ENCODE measurements at places on chromosomes 2 and 18.

GRCh38 chr2:238659231-238659630 is 188.7 kb upstream of the TWIST2 start:
- no peak for DNase-seq

- no peak for DNase-seq
Observed at GRCh38 chr18:45044787-45045186, 364.1 kb downstream of the SETBP1 start.

- DNase-seq, result no peak
Observed at GRCh38 chr18:54828986-54829385, 709 bp downstream of the RAB27B start.

DNA sequence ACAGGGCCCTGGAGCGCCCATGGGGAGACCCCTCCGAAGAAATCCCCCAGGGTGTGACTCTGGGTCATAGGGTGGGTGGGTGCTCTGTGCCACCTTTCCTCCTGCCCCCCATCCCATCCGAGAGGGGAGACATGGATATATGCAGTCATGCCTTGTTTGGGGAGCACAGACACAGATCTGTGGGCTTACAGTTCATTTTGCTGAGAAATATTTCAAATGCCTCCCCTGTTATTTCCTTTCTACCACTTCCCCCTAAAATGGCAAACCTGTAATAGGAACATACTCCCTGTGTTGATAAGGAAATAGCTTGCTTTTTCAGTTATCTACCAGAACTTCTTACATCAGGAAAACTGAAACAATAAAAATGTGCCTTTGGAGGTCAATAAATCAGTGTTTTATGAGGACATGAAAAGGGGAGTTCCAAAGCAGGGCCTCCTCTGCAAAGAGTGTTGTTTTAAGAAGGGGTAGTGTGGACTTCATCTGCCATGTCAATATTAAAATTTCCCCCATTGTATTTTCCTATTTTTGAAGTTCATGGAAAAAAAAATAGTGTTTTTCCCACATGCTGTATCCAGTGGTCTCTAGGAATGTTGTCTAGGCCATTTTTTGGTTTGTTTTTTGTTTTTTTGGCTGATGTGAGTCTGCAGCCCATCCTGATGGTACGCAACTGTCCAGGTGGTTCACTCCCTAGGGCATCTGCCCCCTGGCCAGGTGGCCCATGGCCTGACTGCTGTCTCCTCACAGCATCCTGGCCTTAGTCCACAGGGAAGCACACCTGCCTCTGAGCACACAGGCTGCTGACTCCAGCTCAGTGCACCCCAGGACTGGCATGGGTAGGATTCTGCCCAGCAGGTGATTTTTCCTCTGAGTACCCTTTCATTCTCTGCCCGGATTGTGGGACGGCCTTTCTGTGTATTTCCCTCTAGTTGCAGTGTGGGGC is 3.7 kb downstream of the TNFRSF11A start:
- DNase-seq, result no peak

DNA sequence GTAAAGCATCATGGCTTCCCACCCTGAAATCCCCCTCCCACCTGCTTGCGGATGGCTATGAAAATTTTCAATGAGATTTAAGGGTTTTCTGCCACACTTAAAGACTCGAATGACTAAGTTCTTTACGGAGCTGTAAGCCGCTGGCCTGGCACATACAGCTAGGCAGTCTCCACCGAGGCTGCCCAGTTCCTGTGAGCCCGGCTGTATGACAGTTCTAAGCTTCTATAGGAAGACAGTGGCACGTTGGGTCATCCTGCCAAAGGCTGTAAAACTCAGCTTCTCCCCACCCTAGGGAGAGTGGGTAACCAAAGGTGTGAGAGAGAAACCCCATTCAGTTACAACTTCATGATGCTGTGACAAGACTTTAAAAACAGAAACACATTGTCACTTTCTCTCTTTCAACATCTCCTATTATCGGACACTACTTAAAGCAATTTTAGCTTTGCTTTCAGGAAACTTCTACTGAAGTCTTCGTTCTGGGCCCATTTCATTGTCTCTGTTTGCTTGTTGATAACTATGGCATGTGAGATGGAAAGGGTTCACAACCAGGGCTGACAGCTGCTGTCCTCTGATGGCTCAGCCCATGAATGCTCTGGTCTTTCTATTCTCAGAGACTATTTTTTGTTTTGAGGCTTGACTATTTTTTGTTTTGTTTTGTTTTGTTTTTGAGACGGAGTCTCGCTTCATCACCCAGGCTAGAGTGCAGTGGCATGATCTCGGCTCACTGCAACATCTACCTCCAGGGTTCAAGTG is 7.1 kb downstream of the CASP8 start:
- DNase-seq, result no peak

GRCh38 chr2:143928613-143929012 is 591.3 kb downstream of the ZEB2 start:
- no peak for DNase-seq

GRCh38 chr2:237456200-237456843 is 30.7 kb upstream of the MLPH start:
- no peak for DNase-seq

DNA sequence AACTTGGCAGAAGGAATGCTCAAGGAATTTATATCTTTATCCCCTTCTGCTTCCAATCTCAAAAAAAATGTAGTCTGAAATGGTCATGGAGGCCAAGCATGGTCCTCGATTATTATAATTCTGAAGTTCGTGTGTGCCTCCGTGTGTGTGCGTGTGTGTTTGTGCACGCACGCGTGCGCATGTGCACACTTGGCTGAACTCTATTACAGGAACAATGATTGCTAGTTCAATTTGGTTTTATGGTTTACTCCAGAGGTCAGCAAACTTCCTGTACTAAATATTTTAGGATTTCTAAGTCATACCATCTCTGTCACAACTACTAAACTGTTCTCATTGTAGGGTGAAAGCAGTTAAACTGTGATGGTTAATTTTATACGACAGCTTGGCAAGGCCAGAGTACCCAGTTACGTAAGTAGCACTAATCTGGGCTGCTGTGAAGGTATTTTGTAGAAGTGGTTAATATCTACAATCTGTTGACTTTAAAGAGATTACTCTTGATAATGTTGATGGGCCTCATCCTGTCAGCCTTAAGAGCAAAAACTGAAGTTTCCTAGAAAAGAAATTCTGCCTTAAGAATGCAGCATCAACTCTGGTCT is 5.8 kb upstream of the MARCHF7 start:
- no peak for DNase-seq

- no peak for DNase-seq
Observed at GRCh38 chr2:73704285-73704684, 32.9 kb downstream of the TPRKB start.

DNA sequence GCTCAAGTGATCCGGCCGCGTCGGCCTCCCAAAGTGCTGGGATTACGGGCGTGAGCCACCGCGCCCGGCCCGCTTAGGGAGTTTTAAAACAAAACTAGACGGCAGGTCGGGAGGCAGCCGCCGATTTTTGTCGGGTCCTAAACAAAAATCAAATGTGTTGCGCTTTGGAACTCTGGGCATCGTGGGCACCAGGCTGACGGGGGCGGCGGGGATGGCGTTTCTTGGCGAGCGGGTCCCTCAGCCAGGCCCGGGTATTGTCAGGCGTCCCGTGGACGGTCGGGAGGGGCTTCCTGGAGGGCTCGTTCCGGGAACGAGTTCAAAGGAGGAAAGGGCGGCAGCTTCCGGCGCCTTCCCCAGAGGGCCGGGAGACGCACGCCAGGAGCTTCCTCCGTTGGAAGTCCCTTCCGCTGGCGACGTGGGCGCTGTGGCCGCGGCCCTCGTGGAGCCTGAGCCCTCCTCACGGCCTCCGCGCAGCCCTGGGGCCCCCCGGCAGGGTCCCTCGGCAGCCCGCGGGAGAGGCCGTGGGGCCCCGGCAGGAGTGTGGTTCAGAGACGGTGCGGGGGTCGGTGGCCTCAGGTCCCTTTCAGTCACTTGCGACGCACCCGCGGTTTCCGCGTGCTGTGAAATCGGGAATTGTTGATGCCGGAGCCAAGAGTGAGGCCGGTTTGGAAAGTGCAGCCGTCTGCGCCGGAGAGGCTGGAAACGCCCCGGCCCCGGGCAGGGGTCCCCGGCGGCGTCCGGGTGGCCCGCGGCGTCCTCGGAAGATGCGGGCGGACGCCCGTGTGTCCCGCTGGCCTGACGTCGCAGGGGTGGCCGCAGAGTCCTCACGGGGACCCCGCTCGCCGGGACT is 59.3 kb downstream of the EMILIN2 start:
- DNase-seq, result peak; percentile 30

GRCh38 chr18:45568017-45568416 is 47.3 kb upstream of the SLC14A2 start:
- DNase-seq, result no peak

DNA sequence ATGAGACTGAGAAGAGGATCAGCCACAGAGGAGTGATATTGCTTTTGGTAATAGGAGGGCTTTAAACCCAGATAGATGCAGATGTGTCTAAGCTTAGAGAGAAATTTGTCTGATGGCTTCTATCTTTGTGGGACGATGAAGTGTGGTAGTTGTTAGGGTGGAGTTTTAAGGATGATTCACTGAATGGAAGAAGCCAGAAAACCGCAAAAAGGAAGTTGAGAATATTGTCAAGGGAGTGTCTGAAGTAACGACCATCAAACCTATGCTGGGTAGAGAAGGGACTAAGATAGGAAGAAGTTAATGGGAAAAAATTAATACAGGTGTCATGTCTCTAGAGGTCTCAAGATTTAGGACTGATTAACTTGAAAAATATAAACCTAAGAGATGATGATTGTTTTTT is 195.6 kb upstream of the MC4R start:
- DNase-seq, result no peak

DNA sequence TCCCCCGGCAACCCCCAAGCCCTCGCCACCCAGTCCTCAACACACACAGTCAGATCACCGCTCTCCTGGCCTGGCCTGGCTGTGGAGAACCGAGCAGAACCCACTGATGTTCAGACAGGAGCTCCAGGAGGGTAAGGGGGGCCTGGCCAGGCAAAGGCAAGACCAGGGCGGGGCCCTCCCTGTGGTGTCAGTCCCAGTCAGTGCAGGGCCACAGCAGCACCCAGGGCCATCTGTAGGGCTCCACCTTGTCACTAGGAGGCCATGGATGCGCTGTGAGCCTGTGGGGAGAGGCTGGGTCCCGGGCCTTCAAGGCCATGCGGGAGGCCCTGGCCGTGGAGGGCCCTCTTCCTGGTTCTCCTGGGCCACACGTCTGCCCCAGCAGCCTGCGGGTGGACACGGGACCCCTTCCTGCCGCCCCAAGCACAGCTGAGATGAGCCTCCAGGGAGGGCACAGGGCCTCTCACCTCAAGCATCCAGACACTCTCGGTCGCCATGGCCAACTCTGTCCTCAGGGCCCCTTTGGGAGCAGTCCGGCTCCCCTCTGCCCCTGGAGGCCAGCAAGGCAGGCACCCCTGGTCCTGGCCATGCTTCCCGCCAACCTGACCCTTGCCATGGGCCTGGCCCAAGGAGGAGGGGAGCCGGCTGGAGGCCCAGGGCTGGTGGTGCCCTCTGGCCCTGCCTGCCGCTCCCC is 2.0 kb downstream of the ANO7 start:
- no peak for DNase-seq

DNA sequence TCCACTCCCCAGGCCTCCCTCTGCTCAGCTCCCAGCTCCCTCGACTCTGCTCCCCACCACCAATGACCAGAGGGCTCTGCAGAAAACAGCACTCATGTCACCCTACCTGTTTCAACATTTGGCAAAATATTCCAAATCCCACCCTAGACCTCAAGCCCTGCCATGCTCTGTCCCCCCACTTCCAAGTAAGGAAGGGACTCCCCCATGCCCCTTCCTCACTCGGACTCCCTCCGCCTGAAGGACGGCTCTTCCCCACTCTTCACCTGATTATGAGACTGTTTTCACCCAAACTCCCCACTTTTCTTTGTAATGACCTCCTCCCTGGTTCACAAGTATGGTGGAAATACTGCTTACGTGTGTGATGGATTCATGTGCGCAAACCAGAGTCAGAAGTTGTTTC is 208.4 kb downstream of the MGAT5 start:
- no peak for DNase-seq

- no peak for DNase-seq
Observed at GRCh38 chr18:63799189-63799588, 24.0 kb downstream of the SERPINB7 start.

DNA sequence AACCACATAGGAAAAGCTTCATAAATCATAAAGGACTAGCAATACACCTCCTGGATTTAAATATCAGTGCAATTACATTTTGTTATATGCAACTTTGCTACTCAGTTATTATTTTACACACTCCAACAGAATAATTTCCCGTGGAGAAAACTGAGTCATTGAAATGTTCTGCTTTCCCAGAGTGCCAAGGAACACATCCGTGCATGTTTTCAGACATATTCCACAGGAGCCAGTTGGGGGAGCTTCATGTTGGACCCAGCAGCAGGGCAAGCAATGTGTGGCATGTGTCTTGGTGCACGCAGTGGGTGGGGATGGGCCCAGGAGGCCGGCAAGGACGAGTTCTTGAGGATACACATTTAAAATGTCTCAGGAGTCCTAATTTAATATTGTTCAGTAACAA is 14.4 kb upstream of the SMIM21 start:
- no peak for DNase-seq

GRCh38 chr2:237196866-237197618 is 111.4 kb downstream of the COPS8 start:
- no peak for DNase-seq

GRCh38 chr2:239935789-239936758 is 89.1 kb downstream of the NDUFA10 start:
- no peak for DNase-seq

- no peak for DNase-seq
Observed at GRCh38 chr2:241007880-241008710, 9.7 kb downstream of the SNED1 start.

GRCh38 chr2:72150861-72151356 is 3.2 kb upstream of the CYP26B1 start:
- no peak for DNase-seq

DNA sequence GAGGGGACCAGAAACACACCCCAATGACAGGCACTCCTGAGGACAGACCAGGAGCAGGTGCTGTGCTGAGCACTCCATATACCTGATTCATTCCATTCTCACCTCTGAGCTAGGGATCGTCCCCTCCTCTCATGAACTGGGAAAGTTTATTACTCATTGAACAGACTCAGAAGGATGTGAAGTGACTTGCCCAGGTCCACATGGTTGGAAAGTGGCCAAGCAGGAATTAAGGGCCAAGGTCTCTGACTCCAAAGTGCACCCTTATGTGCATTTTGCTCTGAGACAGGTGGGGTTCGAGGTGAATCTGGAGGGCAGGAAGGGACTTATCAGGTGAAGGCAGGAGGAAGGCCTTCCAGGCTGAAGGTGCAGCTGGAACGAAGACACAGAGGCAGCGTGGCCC is 25.1 kb upstream of the PLB1 start:
- no peak for DNase-seq

DNA sequence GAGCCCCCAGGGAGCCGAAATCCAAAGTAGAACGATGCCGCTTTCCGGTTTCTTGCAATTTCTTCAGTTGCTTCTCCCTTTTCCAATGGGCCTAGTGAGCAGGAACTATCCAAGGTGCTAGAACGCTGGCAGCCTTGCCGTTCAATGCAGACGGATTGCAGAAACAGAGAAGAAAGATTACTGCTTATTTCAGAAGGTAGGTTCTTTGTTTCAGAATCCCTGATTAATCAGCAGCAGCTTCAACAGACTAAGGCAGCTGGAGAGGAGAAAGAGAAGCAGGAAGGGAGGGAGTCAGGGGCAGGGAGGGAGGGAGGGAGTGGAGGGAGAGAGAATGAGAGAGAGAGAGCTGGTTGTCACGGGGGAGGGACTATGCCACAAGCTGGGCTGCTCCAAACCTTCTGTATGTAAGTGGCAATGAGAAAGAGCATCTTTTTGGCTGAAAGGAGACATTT is 576 bp downstream of the NYAP2 start:
- DNase-seq, result peak; percentile 71

- no peak for DNase-seq
Observed at GRCh38 chr2:241730671-241731293, 3.6 kb upstream of the D2HGDH start.

GRCh38 chr2:209619782-209620181 is 151.8 kb upstream of the UNC80 start:
- DNase-seq, result no peak

Measured in nephron progenitor cell (in vitro differentiated cells).